Pancreas (tissue), 10 donors: ENCODE measurements at places on chromosomes 11 and 22.

DNA sequence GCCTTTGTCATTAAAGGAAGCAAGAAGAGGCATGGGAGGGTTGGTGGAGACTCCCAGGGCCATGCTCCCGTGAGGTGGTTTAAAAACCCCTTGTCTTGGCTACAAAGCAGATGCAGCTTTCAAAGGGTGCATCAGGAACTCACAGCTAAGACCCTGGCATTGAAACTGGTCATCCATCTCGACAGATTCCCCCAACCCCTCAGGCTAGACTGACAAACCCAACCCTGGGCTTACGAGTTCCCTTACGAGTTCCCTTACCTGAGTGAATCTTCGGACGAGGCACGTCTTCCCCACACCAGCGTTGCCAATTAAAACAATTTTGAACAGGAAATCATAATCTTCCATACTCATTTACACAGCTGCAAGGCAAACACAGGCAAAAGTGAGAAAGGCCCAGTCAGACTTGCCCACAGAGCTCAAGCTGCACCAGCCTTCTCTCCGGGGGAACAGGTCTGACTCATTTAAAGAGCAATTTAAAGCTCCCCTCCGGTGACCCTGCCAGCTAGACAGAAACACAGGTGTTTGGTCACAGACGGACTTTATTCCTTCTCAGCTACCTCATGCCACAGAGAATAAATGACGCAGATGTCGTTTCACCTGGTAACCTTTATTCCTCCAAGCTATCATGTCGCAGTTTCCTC lies 74.6 kb downstream of the RAB30 start:
- peak overlapping the region; percentile 23 for H3K27ac ChIP-seq
- no peaks in the 10 kb centered on the region for H3K4me1 ChIP-seq
- no peak overlapping the region for H3K4me3 ChIP-seq
- H3K27me3 ChIP-seq: no peaks in the 10 kb centered on the region
- no peak for DNase-seq

- H3K4me3 ChIP-seq: no peak overlapping the region
- H3K4me1 ChIP-seq: no peaks in the 10 kb centered on the region
- no peak overlapping the region for H3K27ac ChIP-seq
- no peak for DNase-seq
- no peaks in the 10 kb centered on the region for H3K36me3 ChIP-seq
Observed at GRCh38 chr11:28338371-28338770, 230.2 kb downstream of the METTL15 start.

GRCh38 chr22:48072777-48073176 lies 1310.3 kb downstream of the TBC1D22A start:
- no peak overlapping the region for H3K27ac ChIP-seq
- no peak overlapping the region for H3K4me3 ChIP-seq
- H3K4me1 ChIP-seq: no peaks in the 10 kb centered on the region
- H3K36me3 ChIP-seq: no peaks in the 10 kb centered on the region
- no peak for DNase-seq
- H3K27me3 ChIP-seq: no peaks in the 10 kb centered on the region

DNA sequence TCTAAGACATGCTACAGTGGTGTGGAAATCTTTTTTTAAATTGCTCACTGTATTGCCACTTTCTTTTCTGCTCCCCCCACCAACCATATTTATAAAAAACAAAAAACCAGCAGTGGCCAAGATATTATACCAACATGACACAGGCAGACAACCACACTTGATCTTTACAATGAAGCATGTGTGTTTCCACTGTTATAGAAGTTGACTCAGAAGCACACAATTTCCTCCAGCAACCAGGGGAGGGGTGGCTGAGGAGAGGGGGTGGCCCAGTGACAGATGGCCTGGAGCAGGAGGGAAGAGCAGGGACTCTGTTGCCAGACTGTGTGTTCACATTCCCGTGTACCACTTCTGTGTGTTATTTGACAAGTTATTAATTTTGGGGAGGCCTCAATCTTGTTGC lies 14.8 kb downstream of the CD59 start:
- no peak overlapping the region for H3K27ac ChIP-seq
- H3K36me3 ChIP-seq: no peaks in the 10 kb centered on the region
- H3K4me1 ChIP-seq: peaks cover 5% of the 10 kb centered on the region
- H3K4me3 ChIP-seq: no peak overlapping the region
- DNase-seq: no peak

- no peaks in the 10 kb centered on the region for H3K36me3 ChIP-seq
- DNase-seq: no peak
- no peaks in the 10 kb centered on the region for H3K27me3 ChIP-seq
- H3K27ac ChIP-seq: no peak overlapping the region
- H3K4me3 ChIP-seq: no peak overlapping the region
- H3K4me1 ChIP-seq: no peaks in the 10 kb centered on the region
Observed at GRCh38 chr11:61855939-61856680, 28.0 kb downstream of the FADS2 start.

DNA sequence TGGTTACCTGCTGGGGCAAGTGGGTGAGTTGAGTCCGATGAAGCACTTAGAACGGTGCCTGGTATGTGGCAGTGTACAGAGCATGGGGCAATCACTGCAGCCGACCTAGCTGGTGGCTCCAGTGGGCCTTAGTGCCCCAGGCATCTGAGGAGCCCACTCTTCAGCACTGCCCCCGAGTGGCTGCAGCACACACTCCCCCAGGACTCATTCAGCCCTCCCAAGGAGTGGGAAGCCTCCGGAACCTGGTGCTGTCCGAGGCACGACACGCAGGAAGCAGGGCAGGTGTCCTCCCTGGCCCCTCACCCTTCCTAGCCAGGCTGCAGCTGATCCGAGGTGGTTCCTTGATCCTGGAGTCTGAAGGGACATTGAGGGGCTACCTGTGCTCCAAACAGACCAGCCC lies 42.4 kb upstream of the PRODH start:
- peaks cover 3% of the 10 kb centered on the region for H3K4me1 ChIP-seq
- no peak overlapping the region for H3K4me3 ChIP-seq
- H3K27ac ChIP-seq: no peak overlapping the region
- H3K27me3 ChIP-seq: no peaks in the 10 kb centered on the region
- DNase-seq: no peak

- H3K27me3 ChIP-seq: no peaks in the 10 kb centered on the region
- H3K36me3 ChIP-seq: no peaks in the 10 kb centered on the region
- H3K4me1 ChIP-seq: no peaks in the 10 kb centered on the region
- H3K4me3 ChIP-seq: no peak overlapping the region
- no peak for DNase-seq
Observed at GRCh38 chr11:17745023-17745772, 10.6 kb downstream of the KCNC1 start.

- no peaks in the 10 kb centered on the region for H3K36me3 ChIP-seq
- no peaks in the 10 kb centered on the region for H3K27me3 ChIP-seq
- peak within 1 kb of the TSS; percentile 46 for H3K4me3 ChIP-seq
- peak within 1 kb of the TSS; percentile 98 for H3K27ac ChIP-seq
- peaks cover 27% of the 10 kb centered on the region for H3K4me1 ChIP-seq
Observed at GRCh38 chr11:65498977-65499712, at the start of gene MALAT1. TSS of gene MALAT1 (plus strand) at chr11:65499045.

DNA sequence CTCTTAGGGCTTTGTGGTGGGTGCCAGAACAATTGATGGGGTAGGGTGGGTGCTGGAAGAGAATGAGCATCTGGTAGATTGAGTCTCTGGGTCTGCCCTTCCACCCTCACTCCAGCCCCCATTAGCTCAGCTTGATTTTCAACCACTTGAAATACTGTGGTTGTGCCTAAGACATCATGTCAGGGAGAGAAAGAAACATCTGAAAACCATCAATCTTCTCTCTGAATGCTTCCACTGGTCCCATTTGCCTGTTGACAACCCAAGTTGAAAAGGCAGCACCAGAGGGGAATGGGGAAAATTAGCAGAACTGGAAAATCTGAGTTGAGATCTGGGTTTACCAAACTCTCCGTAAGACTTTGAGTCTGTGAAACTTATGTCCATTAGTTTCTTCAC lies 26.1 kb downstream of the CD44 start:
- H3K27ac ChIP-seq: no peak overlapping the region
- no peaks in the 10 kb centered on the region for H3K27me3 ChIP-seq
- peaks cover 29% of the 10 kb centered on the region for H3K4me1 ChIP-seq
- H3K4me3 ChIP-seq: no peak overlapping the region
- H3K36me3 ChIP-seq: no peaks in the 10 kb centered on the region

DNA sequence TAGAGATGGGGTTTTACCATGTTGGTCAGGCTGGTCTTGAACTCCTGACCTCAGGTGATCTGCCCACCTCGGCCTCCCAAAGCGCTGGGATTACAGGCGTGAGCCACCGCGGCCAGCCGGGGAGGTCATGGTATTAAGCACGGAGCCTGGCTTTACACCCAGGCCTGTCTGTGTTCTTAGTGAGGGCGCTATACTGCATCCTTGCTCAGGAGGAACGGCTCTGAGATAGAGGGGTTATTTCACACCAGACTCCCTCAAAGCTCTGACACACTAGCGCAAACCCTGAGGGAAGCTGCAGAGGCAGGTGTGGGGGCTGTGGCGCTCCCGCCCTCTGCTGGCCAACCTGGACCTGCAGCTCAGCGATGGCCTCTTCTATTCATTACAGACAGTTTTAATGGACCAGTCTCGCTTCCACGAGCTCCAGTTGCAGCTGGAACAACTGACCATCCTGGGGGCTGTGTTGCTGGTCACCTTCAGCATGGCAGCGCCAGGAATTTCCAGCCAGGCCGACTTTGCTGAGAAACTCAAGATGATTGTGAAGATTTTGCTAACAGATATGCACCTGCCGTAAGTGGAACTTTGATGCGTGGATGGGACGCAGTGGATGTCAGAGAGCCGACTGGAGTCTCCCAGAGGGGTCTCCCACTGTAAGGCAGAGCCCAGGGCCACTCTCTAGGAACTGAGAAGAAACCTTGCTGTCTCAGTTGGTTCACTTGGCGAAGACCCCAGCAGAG lies 26.2 kb downstream of the TCP11L1 start:
- H3K27ac ChIP-seq: no peak overlapping the region
- H3K4me1 ChIP-seq: no peaks in the 10 kb centered on the region
- no peak overlapping the region for H3K4me3 ChIP-seq
- peak; percentile 83 for DNase-seq

DNA sequence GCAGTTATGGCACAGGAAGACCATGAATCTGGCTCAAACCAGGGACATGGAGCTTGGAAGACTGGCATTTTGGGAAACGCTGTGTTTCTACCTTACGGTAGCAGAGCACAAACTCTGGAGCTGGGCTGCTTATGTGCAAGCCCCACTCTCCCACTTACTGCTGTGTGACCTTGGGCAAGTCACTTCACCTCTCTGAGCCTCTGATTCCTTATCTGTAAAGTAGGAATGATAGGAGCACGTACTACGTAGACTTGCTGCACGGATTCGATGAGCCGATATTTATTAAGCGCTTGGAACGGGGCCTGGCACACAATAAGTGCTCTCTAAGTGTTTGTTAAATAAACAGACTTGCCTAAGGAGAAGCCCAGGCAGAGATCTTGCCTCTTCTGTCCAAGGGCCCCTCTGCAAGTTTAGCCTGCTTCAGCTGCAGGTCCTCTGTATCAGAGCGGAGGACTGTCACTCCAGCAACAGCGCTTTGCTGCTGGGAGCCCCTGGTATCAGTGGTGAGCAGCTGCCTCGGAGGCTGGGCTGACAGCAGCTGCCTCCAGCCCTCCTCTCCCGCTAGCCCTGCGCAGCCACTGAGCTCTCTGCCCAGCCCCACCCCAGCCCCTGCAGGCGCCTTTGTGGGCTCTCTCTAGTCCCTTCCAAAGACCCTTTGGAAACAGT lies 96.9 kb upstream of the ANO1 start:
- H3K27me3 ChIP-seq: no peaks in the 10 kb centered on the region
- no peak overlapping the region for H3K4me3 ChIP-seq
- no peak for DNase-seq
- H3K27ac ChIP-seq: no peak overlapping the region

- H3K4me3 ChIP-seq: no peak overlapping the region
- no peak for DNase-seq
- no peaks in the 10 kb centered on the region for H3K36me3 ChIP-seq
- H3K27me3 ChIP-seq: no peaks in the 10 kb centered on the region
- H3K27ac ChIP-seq: no peak overlapping the region
- H3K4me1 ChIP-seq: no peaks in the 10 kb centered on the region
Observed at GRCh38 chr11:56846631-56847576, 98.4 kb upstream of the OR9G4 start.

DNA sequence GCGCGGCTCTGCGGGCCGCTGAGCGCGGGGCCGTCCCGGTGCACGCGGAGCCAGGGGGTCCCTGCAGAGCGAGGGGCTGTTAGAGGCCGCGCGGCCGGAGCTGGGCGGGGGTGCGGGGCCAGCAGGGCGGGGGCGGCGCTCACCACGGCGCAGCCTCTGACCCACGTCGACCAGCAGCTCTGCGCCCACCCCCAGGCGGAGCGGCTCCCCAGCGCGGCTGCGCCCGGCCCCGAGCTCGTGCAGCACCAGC lies 385 bp upstream of the SCO2 start:
- no peaks in the 10 kb centered on the region for H3K27me3 ChIP-seq
- H3K4me3 ChIP-seq: peak overlapping the region; percentile 59
- peaks cover 21% of the 10 kb centered on the region for H3K36me3 ChIP-seq
- H3K4me1 ChIP-seq: peaks cover 11% of the 10 kb centered on the region
- no peak for DNase-seq
- peak overlapping the region; percentile 88 for H3K27ac ChIP-seq
